ENCODE measurements at places on chromosomes 1 and 21.

DNA sequence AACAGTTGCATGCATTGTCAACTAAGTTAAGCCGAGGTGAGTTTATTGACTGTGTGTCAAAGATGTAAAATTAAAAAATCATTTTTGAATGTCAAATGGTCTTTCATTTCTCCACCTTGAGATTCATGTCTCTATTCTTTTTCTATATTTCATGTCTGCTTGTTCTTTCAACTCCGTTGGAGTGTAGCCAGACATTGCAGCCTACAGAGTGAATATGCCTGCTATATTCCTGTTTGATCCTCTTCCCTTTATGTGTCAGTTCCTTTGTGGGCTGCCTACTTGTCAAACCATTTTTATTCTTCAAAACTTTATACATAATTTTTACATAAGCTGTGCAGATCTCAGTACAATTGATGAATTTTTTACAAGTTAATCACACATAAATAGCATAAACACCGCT lies 1325.8 kb upstream of the PRMT6 start:
- no peak for DNase-seq

DNA sequence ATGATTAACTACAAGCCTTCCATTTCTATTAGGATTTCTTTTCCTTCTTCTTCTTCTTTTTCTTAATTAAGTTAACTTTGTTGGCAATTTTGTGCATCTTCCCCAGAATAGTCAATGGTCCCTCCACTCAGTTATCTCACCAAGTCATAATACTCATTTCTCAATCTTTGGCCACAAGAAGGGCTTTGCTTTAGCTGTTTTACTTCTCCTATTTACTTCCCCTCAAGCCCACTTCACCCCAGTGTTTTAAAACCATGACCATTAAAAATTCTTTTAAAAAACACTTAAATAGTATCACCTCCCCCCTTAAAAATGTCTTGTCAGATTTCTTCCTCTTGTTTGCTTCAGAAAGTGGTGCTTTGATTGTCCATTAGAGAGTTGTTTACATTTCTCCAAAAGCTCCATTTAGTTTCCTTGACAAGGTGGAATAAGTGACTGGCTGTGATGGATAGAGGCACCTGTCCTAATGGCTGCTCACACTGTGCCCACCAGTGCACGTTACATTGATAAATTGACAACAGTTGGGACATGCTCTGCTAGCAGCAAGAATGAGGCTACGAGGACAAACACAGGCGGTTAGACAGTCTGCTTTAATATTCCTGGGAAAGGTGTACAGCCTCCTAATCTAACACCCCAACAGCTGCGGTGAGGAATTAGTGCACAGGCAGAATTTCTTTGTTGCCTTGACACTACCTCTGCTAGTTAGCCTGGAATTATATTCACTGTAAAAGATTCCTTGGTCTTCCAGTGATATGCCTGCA lies 354.7 kb downstream of the LMO4 start:
- DNase-seq: no peak

DNA sequence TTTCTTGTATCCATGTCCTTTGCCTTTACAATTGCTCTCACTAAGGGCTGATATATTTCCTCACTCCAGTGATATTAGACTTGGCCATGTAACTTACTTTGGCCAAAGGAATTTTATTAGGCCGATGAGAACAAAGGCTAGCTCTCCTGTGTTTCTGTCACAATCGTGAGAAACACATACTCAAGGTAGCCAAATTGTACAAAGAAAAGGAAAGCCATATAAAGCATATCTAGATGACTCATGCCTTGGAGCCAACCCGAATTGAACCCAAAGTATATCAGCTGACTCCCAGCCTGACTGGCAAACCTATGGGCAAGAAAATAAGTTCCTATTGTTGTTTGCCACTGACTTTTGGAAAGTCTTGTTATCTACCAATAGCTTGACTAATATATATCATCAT lies 371.7 kb upstream of the LRRC7 start:
- DNase-seq: no peak

DNA sequence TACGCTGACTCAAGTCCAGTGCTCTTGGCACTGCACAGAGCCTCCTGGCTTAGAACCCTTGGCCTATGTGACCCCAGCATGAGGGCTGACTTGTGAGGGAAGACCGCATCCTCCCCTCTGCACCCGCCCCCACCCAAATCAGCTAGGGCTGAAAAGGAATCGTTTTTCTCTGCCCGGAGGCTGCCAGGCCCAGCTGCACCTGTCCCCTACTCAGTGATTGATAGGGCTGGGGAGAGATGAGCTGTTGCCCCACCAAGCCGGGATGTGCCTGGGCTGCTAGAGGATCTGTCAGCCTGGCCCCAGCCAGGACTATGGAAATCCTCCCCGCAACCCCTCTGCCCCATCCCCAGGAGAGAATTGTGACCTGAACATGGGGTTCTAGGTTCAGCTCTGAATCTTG lies 20.6 kb downstream of the MYOG start:
- DNase-seq: no peak

- DNase-seq: peak; percentile 70
These were observed 122.2 kb downstream of the KCNN3 start for GRCh38 chr1:154747740-154748404.

DNA sequence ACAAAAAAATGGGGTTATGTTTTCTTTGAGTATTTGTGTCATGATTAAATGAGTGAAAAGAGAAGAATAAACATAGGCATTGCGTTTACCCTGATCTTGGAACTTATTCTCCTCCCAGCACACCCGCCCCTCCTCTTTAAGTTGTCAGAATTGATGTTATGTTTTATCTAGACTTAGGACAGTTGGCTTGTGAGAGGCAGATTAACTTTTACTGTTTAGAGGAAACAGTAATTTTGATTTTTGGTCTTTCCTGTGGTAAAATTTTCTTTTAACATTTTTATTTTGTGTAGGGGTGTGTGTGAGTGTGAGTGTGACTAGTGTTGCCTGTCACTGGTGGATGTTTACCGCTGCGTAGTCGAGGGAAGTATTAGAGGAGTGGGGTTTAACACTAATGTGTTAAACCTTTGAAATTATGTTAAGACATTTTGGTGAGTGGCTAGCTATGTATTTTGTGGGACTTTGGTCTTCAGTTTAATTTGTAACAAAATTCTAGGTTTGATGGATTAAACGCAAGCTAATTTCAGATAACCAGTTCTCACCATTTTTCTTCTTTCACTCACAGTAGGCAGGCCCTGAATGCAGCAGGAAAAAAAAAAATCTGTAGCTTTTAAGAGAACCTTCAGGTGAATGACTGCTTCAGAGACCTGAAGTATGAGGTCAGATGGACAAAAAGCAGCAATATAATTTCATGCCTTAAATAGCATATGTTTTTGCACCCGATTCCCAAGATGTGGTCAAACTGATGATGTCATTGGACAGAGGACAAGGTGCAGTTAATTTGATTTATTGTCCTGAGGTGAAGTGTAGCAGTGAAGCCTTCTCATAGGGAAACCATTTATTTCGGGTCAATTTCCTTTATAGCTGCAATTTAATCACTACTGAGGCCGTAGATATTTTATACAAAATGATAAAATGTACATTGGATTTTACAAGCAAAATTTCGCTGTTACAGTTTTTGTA lies 2.7 kb downstream of the POU2F1 start:
- no peak for DNase-seq

- no peak for DNase-seq
These were observed 429.6 kb downstream of the USP25 start for GRCh38 chr21:16159213-16159970.

DNA sequence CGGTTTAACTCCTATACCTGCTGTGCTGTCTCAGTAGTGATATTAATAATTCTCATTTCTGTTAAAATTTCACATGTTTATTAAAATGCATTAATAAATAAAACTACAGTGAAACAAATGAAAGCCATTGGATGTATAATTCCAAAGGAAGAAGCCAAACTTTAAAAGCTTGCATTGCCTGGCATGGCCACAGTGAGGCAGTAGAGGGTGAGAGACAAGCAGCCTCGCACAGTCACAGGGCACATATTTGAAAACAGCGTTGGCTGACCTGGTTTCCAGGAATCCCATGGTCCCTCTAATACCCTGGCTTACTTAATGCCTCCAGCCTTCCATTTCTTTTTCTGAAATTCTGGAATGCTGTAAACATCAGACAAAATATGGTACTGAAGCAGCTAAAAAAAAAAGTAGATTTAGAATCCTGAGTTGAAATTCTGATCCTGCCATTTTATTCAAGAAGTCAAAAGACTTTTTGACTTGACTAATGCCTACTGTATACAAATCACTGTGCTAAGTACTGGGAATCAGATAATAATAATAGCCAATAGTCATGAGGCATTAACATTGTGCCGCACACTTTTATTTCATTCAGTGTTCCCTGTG lies 6.7 kb upstream of the RNASEL start:
- DNase-seq: peak; percentile 59

DNA sequence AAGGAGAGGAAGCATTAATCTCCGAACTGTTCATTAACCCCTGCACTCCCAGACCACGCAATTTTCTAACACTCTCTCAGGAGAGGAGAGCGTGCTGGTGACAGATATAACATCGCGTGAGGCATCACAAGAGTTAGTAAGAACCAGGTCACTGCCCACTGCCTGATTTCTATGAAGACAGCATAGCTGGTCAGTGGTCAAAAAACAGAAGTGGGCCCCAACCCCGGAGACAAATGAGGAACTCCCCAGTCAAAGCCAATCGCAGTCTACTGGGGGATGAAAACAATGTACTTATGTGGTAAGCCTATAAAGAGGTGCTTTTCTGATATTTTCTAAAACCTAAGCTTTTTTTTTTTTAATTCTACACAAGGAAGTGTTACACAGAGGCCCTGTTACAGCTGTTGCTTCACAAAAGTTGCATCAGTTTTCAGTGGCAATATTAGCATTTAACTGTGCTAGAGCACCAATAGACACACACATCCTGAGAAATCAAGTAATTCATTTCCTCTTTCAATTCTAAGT lies 231.8 kb upstream of the IRF2BP2 start:
- DNase-seq: peak; percentile 96

GRCh38 chr1:9203511-9203982 lies 31.0 kb upstream of the H6PD start:
- DNase-seq: no peak

GRCh38 chr1:34053660-34054059 lies 111.4 kb downstream of the CSMD2 start:
- no peak for DNase-seq

DNA sequence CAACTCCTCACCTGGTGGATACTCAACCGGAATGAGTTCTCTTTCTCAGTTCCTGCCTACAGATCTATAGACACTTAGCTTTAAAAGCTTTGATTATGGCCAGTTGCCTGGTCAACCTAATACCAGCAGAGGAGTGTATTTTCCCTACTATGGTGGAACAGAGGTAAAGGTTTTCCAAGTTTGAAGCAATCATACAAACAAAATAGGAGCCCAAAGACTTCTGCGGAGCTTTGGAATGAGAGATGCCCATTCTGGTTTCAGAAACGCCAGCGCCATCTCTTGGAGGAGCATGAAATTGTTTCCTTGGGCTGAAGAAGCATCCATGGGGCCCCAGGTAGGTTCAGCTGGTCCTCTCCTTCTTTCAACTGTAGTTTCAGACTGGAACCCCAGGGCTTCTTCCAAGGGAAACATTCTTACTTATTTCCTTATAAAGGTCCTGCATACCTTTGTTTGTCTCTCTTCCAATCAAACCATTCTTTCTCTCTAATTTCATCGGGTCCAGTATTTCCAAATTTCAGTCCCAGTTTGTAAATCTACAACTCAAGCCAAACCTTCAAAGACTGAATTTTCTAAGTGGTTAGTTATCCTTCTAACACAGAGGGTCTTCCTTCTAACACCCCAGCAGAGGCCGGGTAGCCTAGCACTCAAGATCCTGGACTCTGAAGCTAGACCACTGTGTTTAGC lies 95.9 kb downstream of the KCNJ15 start:
- no peak for DNase-seq

DNA sequence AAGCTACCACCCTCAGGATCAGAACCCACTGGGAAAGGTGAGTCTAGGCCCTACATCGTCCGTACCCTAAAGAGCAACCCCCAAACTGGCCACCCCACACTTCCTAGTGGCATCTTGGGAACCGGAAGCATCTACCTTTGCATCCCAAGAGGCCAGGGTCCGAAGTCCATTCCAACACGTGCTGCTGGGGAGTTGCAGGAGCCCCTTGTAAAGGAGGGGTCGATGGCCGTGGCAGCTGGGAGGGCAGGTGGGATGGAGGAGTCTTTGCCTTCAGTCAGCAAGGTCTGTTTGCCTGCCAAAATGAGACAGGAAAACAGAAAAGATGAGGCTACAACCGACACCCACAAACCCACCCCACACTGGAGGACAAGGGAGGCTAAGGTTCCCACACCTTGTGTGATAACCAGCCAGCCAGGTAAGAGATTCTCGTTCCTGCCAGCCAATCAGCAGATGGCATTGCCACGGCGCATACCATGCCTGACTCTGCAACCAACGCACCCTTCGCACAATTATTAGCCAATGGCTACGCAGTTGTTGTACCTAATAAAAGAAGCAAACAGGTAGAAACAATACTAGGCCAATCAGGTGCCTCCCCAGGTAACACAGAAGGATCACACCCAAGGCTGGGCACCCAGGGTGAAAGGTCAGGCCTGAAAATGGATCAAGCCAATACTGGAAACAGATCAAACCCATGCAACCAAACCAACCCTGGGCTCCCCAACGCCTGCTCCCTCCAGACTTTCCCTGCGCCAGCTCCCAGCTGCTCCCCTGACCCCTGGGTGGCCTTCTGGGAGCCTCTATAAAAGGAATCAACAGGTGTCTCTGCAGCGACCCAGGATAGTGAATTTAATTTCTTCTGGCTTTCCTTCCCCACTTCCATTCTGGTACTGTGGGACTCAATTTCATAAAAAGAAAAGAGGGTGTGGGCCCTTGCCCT lies 35.6 kb downstream of the CASZ1 start:
- no peak for DNase-seq

DNA sequence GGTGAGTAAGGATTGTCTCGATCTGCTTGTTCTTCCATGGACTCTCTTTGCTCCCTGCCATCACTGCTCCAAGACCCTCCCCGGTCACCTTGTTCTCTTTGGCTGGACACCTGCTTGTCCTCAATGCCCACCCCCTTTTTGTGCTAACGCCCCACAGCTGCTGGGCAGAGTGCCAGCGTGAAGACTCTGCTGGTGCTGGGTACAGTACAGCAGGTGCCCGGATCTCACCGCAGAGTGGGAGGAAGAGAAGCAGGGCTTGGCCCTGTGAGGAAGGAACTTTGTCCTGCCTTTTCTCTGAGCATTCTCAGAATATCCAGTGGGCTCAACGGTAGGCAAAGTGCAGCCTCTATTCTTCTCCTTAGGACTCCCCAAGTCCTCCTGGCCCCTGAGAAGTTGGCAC lies 90.1 kb downstream of the PLXNA2 start:
- no peak for DNase-seq

GRCh38 chr1:214808845-214809460 lies 206.0 kb downstream of the CENPF start:
- DNase-seq: no peak

DNA sequence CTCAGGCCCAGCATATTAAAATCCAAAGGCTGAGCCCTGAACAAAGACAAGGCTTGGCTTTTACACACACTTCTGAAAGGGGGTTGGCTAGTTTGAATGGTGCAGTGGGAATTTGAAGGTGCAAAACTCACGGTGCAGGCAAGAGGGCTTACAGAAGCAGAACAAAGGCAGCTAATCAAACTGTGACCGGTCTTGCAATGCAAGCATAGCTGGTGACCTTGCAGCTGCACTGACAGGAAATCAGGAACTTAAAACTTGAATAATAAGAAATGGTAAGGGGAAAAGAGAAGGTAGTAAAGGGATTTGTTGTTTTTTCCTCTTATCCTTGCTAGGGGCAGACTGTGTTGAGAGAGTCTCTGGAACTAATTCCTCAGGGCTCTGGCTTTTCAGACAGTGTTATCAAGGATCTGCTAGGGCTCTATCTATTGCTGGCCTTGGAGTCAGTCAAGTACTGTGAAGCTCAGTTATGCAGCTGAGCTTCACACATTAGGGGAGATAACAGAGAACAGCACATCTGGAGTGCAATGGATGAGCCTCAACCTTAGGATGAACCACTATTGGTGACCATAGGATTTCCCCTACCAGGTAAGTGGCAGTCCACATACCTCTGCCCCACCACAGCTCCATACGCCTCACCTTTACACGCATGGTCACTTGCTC lies 97.6 kb downstream of the PPIAL4G start:
- peak; percentile 49 for DNase-seq
